Glomerular endothelial cell (primary cell): ENCODE measurements at places on chromosomes 11 and 22.

DNA sequence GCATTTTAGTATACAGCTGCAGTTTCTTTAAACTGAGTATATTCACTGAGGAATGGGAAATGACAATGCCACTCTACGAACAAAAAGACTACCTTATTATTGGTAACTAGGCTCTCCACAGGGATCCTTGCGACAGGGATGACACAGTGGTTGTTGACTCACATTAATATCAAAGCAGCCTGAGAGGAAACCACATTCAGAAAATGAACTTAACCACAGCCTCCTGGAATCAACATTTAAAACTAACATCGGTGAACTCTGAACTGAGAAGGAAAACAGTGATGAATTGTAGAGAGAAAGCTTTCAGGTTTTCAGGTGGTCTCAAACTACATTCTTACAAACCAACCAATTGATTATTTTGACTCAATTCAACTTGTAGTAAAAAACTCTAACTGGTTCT, 90.3 kb upstream of the MTMR2 start:
- DNase-seq = no peak

DNA sequence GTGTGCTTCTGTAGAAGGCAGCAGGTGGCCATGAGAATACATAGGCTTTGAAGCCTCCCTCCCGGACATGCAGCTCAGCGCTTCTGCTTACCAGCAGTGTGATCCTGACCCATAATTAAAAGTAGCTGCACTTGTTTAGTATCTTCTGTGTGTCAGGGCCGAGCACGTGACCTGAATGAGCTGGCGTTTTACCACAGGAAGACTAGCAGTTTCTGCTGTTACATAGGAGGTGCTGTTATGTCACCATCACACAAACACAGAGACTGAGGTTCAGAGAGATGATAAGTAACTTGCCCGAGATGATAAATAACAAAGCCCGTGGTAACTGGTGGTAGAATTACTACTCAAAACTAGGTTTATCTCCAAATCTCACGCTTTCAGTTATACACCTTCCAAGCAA, 329.5 kb downstream of the OPCML start:
- no peak for DNase-seq

GRCh38 chr22:17797721-17798559, 23.7 kb upstream of the BID start:
- DNase-seq = no peak

GRCh38 chr22:43296276-43296902, 46.8 kb downstream of the SCUBE1 start:
- no peak for DNase-seq

- no peak for DNase-seq
These were observed 25.2 kb downstream of the CLMP start for GRCh38 chr11:123169821-123170220.

DNA sequence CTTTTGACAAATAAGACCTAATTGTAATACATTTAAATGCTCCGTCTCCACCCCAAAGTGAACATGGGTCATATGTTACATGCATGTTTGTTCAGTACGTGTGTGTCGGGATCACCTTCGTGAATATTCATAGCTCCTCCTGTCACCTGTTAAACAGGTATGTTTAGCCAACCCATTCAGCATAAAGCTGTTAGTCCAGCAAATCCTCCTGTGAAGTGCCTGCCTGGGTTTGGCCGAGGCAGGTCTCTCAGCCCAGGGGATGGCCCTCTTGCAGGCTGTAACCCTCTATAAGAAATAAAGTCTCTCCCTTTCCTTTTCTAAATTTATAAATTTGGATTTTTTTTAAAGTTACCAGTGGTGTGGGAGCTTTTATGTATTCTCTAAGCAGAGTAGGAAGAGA, 38.9 kb upstream of the NTM start:
- DNase-seq = no peak

- no peak for DNase-seq
These were observed 420.7 kb upstream of the CADM1 start for GRCh38 chr11:115924744-115925567.

GRCh38 chr11:9875399-9875798, 211.5 kb downstream of the SWAP70 start:
- DNase-seq = no peak

DNA sequence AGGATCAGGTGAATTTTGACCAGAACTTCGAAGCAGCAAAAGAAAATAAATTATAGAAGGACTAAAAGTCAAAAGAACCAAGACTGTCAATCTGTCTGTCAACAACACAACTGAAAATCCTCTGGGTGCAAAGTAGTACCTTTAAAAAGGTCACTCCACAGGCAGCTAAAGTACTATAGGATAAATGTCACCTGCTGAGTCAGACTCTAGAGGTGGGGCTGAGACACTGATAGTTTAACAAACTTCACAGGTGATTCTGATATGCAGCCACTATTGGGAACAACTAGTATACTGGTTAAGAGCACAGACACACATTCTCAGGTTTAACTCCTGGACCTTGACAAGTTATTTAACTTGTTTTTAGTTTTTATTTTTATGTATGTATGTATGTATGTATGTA, 107.3 kb downstream of the FCHSD2 start:
- no peak for DNase-seq

DNA sequence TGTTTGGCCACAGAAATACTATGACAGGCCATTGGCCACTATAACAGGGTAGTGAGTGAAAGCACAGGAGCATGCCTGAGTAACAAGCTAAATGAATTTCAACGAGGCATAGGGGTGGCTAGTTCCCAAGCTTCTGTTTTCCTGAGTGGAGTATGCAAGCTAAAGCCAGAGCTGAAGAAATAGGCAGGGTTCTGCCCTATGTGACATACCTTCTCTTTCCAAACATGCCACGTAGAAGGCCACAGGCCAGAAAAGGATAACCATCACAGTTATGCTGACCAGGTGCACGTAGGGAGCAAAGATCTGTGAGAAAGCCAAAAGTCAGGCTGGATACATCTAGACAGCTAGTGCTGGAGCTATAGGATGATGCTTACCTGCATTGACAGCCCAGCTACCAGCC, 30.6 kb downstream of the GDPD4 start:
- DNase-seq = no peak

GRCh38 chr11:130390071-130390758, 38.2 kb downstream of the ADAMTS8 start:
- DNase-seq = no peak

DNA sequence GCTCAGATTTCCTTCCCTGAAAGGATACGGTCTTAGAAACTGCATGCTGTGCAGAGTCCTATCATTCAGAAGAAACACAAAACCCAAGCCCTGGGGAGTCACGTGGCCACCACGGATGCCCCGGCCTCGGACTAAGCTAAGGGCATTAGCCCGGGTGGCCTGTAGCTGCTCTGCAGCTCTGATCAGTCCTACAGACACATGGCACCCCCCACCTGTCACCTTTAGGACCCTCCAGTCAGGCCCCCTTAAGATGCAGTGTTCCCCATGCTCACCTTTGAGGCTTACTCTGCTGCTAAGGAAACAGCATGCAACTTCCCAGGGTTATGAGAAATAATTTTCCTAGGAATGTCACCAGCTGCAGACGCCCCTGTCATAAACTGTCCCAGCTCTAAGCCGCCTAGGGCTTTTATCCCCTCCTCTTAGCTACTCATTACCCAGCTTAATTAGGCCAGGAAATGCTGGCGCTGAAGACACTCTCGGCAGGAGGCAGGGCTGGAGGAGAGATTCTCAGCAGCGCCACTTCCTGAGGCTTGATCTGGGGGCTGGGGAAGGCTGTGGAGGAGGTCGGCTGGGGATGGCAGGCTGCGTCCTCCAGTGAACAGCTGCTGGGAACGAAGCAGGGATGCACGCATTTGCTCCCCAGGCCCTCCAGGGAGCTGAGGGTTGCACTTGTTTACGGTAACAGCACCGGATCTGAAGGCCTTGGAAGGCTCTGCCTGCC, 47.2 kb upstream of the ADA2 start:
- no peak for DNase-seq

DNA sequence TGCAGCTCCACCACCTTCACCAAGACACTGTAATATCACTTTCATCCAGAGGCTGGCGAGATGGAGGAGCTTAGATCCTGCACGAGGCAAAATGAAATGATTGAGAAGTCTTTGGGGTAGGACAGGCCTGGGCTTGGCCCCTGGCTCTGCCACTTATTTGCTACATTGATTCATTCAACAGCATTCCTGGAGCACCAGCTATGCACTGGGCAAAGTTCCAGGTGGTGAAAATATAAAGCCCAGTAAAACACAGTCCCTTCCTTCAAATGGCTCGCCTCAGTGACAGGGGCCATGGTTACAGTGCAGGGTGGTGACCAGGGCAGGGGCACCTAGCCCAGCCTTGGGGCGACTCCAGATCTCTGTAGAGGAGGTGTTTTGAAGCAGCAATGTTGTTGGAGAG, 19.7 kb downstream of the ALX4 start:
- no peak for DNase-seq

DNA sequence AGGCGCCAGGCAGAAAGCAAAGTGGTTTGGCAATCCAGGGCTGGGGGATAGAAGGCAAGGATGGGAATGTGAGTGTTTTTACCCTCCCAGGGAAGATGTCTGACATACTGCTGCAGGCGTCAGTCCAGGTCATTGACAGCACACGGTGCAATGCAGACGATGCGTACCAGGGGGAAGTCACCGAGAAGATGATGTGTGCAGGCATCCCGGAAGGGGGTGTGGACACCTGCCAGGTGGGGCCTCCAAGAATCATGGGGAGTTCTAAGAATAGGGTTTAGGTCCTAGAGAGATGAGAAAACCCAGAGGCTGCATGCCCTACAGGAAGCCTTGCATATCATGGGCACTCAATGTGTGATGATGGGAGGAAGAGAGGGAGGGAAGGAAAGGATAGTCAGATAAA, 28.3 kb upstream of the SMIM35 start:
- no peak for DNase-seq

GRCh38 chr22:19715188-19715930, 1.1 kb downstream of the SEPTIN5 start:
- no peak for DNase-seq

DNA sequence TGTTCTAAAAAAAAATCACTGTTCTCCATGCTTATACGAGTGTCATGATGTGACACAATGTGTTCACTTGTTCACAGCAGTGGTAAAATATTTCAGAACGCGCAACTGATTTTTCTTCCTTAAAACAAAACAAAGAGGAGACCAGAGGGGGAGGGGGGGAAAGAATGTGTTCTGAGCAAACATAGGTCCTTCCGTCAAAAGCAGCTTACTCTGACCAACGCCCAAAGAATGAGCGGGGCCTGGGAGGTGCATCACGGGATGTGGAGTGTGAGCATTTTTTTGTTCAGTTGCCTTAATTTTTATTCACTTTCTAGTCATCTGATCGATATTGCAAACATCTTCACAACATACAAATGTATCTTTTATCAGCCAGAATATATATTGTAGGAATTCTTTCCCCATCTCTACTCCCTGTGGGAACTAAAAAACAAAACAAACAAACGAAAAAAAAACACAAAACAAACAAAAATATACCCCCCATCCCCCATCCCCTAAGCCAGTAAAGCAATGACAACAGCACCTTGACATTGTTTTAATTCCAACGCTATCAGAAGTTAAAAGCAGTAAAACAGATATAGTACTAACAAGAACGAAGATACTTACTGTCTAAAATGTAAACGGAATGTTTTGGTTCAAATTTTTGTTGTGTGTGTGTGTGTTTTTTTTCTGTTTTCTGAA, 43.3 kb downstream of the BDNF start:
- DNase-seq = no peak

DNA sequence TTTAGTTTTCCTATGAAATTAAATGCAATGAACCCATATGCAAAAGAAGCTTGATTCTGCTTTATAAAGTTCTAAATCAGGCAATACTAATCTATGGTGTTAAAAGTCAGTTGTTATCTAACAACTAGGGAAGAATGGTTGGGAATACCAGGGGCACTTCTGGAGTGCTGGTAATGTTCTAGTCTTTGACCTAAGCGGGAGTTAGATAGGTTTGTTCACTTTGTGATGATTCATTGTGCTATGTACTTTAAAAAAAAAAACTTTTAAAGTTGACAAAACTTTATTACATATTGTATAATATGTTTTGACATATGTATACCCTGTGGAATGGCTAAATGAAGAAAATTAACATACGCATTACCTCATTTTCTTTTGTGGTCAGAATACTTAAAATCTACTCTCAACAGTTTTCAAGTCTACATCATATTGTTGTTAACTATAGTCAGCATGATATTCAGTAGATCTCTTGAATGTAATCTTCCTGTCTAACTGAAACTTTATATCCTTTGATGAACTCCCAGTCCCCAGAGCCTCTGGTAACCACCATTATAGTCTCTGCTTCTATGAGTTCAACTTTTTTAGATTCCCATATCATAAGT, 39.2 kb downstream of the BIRC2 start:
- no peak for DNase-seq

DNA sequence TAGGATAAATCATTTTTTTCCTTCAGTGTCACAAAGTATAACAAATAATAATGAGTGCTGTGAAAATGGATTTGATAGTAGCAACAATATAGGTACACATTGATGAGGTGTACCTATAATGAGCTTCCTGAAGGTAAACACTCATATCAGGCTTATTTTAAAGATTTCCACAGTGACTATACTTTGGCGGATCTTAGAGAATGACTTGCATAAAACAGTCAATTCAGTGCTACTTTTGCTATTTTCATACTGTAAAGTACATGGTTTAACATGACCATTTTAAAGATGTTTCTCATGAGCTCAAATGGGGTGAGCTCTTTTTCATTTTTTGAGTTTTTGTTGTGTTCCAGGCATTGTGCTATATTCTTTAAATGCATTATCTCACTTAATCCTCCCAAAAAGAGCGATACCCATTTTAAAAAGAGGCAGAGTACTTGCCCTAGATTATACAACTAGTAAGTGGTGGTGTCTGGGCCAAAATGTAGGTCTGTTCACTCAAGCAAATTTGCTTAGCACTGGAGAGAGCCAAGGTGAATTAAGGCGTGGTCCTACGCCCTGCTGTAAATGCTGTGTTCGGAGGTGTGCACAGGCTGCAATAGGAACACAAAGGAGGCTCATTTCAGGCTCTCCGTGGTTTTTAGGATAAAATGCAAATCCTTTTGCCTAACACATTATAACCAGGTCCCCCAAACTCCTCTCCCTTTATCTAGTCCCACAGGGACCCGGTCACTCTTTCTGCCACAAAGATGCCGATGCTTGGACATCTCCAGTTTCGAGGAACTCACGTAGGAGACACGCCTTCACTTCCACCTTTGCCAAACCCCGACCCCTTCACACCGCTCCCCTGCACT, 617 bp upstream of the ALKBH3 start:
- DNase-seq = no peak

GRCh38 chr22:41001722-41002122, 50.5 kb downstream of the RBX1 start:
- DNase-seq = no peak

- no peak for DNase-seq
These were observed 266.4 kb downstream of the BUD13 start for GRCh38 chr11:116506263-116506825.
